ENCODE measurements at places on chromosomes 3 and 15. TPM values are rescaled to one million over a fixed set of nuclear protein-coding genes. Genes with fewer than 3 reads are reported as not detected.

DNA sequence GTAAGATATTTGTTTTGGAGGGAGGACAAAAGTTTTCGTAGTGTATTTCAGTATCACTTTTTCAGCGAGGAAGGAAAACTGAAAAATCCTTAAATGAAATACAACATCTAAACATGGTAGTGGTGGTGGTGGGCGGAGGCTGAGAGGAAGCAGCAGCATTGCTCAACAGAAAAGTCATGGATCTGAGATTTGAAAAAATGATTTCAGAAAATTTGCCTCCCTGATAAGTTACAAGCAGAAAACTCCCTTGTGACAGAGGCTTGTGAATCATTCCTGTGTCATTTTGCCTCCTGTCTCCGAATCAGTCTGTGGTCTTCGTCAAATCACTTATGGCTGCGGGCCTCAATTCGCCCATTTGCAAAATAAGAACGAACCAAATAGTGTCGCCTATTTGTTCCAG is 965 bp upstream of the CRBN start:
- DNase-seq = no peak

DNA sequence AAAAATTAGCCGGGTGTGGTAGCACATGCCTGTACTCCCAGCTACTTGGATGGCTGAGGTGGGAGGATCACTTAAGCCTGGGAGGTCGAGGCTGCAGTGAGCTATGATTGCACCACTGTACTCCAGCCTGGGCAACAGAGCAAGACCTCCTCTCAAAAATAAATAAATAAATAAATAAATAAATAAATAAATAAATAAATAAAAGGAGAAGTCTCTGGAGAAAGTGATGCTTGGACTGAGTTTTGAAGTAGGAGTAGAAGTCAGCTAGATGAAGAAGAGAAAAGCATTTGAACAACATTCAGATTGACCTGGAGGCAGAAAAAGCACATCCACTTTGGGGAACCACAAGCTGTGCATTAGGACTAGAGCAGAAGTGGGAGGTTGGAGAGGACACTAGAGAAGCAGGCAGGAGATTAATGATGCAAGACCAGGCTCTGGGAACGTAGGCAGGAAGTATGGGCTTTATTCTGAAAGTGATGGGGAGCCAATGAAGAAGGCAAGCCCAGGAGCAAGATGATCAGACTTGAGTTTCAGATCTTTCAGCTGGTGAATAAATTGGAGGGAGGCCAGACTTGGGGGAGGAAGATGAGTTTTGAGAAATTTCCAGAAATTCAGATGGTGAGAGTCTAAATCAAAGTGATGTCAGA is 48.7 kb downstream of the KLHL6 start:
- DNase-seq = no peak

DNA sequence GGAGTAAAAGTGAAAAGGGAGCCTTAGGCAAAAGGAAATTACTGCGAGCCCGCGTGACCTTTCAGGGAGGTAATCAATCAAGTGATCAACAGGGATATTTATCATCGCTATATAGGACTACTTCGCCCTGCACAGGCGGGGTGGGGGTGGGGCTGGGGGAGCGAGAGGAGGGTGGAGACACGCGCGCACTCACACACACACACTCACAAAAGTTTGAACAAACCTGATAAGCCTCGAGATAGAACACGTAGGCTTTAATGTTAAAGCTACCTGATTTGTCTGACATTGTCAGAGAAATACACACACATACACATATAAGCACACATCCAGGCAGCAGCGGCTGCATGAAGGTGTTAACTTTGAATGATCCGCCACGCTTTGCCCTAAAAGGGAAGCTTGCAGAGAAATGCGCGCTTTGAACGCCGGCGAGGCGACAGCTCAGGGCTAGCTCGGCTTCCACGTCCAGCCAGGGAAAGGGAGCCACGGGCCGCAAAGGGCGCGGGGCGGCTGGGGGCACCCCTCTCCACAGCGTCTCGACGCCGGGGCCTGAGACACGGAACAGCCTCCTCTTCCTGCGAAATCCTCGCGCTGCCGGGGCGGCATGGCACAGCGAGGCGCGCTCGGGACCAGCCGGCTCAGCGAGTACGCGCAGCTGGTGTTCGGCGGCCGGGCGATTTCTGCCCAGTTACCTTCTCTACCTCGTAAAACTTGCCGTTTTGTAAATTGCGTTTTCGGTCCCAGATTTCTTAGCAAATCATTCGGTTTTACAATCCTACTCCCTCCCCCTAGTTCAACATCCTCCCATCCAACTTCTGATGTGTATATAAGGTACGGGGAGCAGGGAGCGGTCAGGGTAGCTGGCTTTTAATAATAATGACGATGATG is 4.8 kb upstream of the MECOM start:
- no peak for DNase-seq

DNA sequence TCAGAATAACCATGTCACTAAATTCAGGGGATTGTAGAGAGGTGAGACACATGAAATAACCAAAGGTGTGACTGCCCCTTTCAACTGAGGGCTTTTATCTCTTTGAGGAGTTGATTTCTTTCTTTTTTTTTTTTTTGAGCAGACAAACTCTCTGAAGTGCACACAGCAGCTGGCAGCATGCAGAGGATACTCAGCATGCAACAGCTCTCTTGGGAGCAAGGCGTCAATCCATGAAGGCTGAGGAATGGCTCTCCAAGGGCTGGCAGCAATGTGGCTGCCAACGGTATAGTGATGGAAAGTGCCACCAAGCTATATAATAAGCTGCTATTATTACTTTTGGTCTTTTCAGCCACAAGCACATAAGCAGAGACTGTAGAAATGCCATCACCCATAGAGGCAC is 226.7 kb upstream of the FEZF2 start:
- DNase-seq = no peak

- no peak for DNase-seq
Observed at GRCh38 chr3:186124592-186124991, 15.7 kb upstream of the ETV5 start.

GRCh38 chr15:45205192-45205591 is 17.4 kb upstream of the SHF start:
- no peak for DNase-seq

- no peak for DNase-seq
Observed at GRCh38 chr3:150104564-150104963, 133.9 kb upstream of the PFN2 start.

DNA sequence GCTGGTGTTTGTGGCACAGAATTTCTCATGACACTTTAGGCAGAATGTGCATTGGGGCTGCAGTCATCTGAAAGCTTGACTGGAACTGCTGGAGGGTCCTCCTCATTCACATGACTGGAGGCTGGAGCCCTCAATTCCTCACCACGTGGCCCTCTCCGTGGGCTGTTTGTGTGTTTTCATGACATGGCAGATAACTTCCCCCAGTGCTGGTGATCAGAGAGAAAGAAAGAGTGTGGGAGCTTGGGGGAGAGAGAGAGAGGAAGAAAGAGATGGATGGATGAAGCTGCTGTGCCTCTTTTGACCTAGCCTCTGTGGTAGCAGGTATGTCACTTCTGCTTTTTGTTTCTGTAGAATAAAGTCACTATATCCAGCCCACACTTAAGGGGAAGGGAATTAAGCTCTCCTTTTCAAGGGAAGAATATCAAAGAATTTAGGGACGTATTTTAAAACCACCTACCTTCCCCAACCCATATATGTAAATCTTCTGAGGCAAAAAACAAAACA is 169.6 kb upstream of the IL12A start:
- no peak for DNase-seq

- no peak for DNase-seq
Observed at GRCh38 chr3:141076797-141077571, 25.8 kb downstream of the SPSB4 start.

GRCh38 chr3:77412021-77412438 is 372.1 kb downstream of the ROBO2 start:
- no peak for DNase-seq

DNA sequence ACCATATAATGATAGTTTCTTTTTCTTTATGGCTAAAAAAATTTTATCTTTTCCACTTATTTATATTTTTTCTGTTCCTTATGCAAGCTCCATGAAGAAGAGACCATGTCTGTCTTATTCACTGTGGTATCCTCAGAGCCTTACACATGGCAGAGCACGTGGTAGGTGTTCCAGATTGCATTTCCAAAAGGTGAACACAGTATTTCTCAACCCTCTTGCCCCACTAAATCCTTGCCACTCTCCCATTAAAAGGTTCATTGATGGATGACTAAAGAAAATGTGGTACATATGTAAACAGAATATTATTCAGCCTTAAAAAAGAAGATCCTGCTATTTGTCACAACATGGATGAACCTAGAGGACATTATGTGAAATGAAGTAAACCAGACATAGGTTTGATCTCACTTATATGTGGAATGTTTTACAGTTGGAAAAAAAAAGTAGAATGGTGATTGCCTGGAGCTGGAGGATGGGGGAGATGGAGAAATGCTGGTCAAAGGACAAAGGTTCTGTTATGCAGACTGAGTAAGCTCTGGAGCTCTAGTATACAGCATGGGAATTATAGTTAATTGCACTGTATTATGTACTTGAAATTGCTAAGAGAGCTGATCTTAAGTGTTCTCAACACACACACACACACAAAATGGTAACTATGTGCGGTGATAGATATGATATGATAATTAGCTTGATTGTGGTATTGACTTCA is 266.7 kb downstream of the CNTN3 start:
- no peak for DNase-seq

DNA sequence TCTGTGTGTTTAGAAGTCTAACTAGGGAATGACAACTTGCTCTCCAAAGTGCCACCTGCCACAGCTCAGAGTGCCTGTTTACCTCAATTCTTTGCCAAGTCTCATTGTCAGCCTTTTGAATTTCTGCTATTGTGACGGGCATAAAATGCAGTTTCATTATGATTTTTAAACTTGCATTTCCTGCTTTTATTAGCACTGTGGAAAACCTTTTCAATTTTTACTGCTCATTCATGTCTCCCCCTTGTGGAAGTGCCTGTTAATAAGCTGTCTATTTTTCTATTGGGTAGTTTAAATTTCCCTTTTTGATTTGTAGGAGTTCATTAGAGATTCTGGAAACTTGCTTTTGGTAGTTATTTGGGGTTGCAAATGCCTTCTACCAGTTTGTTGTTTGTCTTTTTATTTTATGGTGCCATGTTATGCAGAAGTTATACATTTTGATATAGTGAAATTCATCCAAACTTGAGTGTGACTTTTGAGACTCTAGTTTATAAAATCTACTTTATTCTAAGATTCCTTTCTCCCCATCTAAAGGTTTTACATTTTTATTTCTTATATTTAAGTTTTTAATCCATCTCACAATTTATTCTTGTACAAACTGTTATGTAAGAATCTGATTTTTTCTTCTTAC is 53.9 kb upstream of the FRMD4B start:
- DNase-seq = no peak

- DNase-seq = no peak
Observed at GRCh38 chr3:141699897-141700296, 38.2 kb upstream of the RNF7 start.

DNA sequence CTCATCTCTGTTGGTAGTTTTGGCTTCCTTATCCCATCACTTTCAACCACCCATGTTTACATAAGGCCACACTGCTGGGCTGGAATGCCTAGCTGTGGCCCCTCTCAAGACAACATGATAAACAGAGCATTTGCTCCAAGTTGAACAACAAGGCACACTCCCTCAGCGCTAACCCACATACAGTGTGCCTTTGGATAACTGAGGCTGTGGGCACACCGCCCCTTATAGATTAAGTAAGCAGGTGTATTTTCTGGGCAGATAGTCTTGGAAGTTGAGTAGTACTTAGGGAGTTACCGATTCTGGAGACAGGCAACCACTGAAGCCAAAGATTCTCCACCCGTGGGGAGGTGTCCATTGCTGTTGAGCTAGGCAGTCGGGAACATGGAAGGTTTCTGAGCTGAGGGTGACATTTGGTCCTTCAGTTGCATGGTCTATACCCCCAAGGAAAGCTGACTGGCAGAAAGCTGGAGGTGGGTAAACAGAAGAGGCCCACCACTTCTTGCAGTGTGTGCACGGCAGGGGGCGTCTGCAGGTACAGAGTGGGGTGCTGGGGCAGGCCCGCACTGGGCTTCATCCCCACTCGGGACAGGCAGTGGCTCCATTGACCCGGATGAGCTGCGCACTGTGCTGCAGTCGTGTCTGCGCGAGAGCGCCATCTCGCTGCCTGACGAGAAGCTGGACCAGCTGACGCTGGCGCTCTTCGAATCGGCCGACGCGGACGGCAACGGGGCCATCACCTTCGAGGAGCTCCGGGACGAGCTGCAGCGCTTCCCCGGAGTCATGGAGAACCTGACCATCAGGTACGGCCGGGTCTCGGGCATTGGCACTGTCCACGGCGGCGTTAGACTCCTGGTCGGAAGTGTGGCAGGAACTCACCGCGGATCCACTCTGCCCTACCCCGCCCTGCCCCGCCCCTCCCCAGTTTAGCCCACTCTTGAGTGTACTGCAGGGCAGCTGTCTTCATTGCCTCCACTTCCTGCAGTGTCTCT is 16.8 kb downstream of the NOX5 start:
- no peak for DNase-seq

DNA sequence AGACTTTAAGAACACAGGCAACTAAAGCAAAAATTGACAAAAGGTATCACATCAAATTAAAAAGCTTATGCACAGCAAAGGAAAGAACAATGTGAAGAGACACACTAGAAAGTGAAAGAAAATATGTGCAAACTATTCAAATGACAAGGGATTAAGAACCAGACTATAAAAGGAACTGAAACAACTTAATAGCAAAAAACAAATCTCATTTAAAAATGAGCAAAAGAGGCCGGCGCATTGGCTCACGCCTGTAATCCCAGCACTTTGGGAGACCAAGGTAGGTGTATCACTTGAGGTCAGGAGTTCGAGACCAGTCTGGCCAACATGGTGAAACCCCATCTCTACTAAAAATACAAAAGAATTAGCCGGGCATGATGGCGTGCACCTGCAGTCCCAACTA is 14.4 kb downstream of the NGLY1 start:
- no peak for DNase-seq

- DNase-seq = no peak
Observed at GRCh38 chr15:59657635-59658125, 365 bp upstream of the GTF2A2 start.

GRCh38 chr3:189394599-189395121 is 222.9 kb downstream of the TPRG1 start:
- DNase-seq = no peak

DNA sequence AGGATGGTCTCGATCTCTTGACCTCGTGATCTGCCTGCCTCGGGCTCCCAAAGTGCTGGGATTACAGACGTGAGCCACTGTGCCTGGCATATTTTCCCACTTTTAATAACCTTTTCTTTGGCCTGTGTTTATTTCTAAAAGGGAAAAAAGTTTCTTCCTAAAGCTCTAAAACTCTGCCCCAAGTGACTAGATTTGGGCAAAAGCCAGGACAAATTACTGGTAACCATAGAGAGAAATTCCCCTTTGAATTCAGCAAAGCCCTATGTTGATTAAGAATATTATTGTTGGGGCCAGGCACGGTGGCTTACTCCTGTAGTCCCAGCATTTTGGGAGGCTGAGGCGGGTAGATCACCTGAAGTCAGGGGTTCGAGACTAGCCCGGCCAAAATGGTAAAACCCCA is 11.5 kb upstream of the TRPM7 start:
- no peak for DNase-seq

The SPRED1 gene
- total RNA-seq = 22.2 TPM

The GXYLT2 gene
- 4.8 TPM for total RNA-seq

The DCLK3 gene
- not detected for total RNA-seq

The SLC12A1 gene
- total RNA-seq = not detected

The RBM6 gene
- total RNA-seq = 61.6 TPM

The KIF15 gene
- 0.92 TPM for total RNA-seq

The RASL12 gene
- total RNA-seq = not detected

The ST8SIA2 gene
- total RNA-seq = 1.6 TPM

The CSTA gene
- not detected for total RNA-seq
